ENCODE measurements at places on chromosomes 4 and X. TPM values are rescaled to one million over a fixed set of nuclear protein-coding genes. Genes with fewer than 3 reads are reported as not detected.

GRCh38 chr4:77861495-77861894 is 1.1 kb upstream of the MRPL1 start:
- H3K36me3 ChIP-seq = no peaks in the 10 kb centered on the region
- DNase-seq = no peak
- no peaks in the 10 kb centered on the region for H3K27me3 ChIP-seq
- peaks cover 35% of the 10 kb centered on the region for H3K4me1 ChIP-seq

The CT45A5 gene
- polyA plus RNA-seq = not detected

- no peak overlapping the region for H3K4me3 ChIP-seq
- DNase-seq = no peak
- H3K36me3 ChIP-seq = no peaks in the 10 kb centered on the region
- H3K27ac ChIP-seq = no peak overlapping the region
- no peaks in the 10 kb centered on the region for H3K27me3 ChIP-seq
- no peaks in the 10 kb centered on the region for H3K4me1 ChIP-seq
These were observed 4.5 kb downstream of the GJB1 start for GRCh38 chrX:71227370-71228062.

DNA sequence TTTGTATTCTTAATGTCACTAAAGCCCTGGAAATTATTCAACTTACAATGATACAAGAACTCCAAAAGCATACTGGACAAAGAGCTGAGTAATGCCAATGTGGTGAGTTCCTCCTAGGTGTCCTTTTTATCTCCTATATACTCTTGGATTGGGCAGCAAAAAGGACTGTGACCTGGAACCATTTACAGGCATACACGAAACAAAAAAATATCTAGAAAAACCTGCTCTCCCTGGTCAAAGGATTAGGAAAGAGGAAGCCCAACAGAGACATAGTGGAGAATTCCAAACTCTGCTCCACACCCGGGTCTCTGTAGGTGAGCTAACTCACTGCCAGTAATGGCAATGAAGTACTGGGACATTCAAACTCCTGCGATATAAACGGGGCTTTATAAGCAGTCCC is 25.3 kb downstream of the SULT1B1 start:
- no peaks in the 10 kb centered on the region for H3K4me1 ChIP-seq
- no peaks in the 10 kb centered on the region for H3K27me3 ChIP-seq
- no peak overlapping the region for H3K4me3 ChIP-seq

The GLRA3 gene
- not detected for polyA plus RNA-seq

- no peaks in the 10 kb centered on the region for H3K4me1 ChIP-seq
- no peaks in the 10 kb centered on the region for H3K36me3 ChIP-seq
- no peaks in the 10 kb centered on the region for H3K27me3 ChIP-seq
These were observed 1112.7 kb downstream of the PDHA2 start for GRCh38 chr4:96952610-96953009.

The EDA2R gene
- 0.22 TPM for polyA plus RNA-seq
